ENCODE measurements at places on chromosomes 1 and 21. TPM values are rescaled to one million over a fixed set of nuclear protein-coding genes. Genes with fewer than 3 reads are reported as not detected.

The DPT gene
- 1.1 TPM for total RNA-seq

DNA sequence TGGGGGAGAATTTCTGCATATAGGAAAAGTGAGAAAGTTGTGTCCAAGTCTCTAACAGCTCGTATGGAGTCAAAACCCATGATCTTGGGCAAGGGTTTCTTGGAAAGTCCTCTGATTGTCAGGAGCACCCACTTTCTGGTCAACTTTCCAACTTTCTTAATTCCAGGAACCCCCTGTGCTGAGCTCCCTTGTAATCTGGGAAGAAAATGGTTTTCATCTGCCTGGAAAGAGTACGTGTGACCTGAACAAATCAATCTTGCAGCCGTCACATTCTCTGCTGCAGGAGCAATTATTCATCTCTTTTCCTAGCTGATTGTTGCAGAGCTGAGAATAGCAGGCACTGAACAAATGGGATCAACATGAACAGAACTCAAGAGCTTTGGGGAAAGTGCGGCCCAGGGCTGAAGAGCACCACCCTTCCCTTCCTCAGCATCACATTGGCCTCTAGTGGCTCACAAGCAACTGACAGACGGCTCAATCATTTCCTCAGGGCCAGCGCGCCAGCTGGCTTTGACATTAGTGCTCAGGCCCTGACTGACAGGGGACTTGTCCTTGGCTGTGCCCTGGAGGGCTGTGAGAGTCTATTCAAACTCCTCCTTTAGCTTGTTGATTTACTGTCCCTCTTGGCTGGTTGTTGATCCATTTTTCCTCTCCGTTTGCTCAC lies 295.2 kb downstream of the HLX start:
- peaks cover 26% of the 10 kb centered on the region for H3K27me3 ChIP-seq
- no peak overlapping the region for H3K4me3 ChIP-seq
- no peaks in the 10 kb centered on the region for H3K36me3 ChIP-seq
- H3K27ac ChIP-seq: no peak overlapping the region

DNA sequence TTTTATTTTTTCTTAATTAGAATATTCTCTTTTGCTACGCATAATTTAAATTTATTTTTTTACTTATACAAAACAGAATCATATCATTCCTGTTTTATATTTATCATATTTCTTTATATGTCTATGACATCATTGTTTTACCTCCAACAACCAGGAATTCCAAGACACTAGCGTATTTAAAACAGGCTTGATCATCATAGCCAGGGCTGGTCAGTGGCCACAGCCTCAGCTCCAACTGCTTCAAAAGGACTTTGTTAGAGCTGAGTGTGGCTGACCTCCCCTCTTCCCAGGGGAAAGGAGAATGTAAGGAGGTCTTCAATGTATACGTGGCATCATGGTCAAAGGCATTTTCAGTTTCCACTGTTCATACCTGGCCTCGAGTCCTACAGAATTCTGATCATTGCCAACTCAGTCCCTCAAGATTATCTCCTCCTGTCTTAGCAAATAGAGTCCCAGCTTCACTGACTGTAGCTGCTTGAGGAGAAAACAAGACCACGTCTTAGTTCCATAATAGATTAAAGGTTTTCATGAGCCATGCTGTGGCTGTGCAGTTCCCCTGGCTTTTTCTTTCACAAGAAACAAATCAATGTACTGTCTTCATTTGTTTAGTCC lies 444.0 kb downstream of the PTPRC start:
- H3K4me1 ChIP-seq: peaks cover 31% of the 10 kb centered on the region
- no peaks in the 10 kb centered on the region for H3K36me3 ChIP-seq
- no peaks in the 10 kb centered on the region for H3K27me3 ChIP-seq
- H3K27ac ChIP-seq: no peak overlapping the region
- H3K4me3 ChIP-seq: no peak overlapping the region

- H3K27ac ChIP-seq: peak overlapping the region; percentile 56
- H3K4me3 ChIP-seq: no peak overlapping the region
- no peak for DNase-seq
- H3K4me1 ChIP-seq: peaks cover 32% of the 10 kb centered on the region
- no peaks in the 10 kb centered on the region for H3K27me3 ChIP-seq
- H3K36me3 ChIP-seq: peaks cover 18% of the 10 kb centered on the region
Observed at GRCh38 chr1:201845331-201846083, 16.6 kb downstream of the IPO9 start.

- H3K27ac ChIP-seq: peak overlapping the region; percentile 74
- H3K36me3 ChIP-seq: no peaks in the 10 kb centered on the region
- H3K27me3 ChIP-seq: peaks cover 26% of the 10 kb centered on the region
- no peak overlapping the region for H3K4me3 ChIP-seq
Observed at GRCh38 chr1:84719543-84720217, 29.4 kb upstream of the SSX2IP start.

- no peak for DNase-seq
- no peak overlapping the region for H3K27ac ChIP-seq
- H3K27me3 ChIP-seq: no peaks in the 10 kb centered on the region
- no peak overlapping the region for H3K4me3 ChIP-seq
- peaks cover 29% of the 10 kb centered on the region for H3K36me3 ChIP-seq
- peaks cover 11% of the 10 kb centered on the region for H3K4me1 ChIP-seq
Observed at GRCh38 chr1:20893931-20894330, 106.8 kb upstream of the HP1BP3 start.

The WLS gene
- total RNA-seq: 334 TPM

GRCh38 chr1:219568733-219569132 lies 44.2 kb downstream of the ZC3H11B start:
- H3K27me3 ChIP-seq: peaks cover 7% of the 10 kb centered on the region
- H3K36me3 ChIP-seq: no peaks in the 10 kb centered on the region
- H3K27ac ChIP-seq: no peak overlapping the region

DNA sequence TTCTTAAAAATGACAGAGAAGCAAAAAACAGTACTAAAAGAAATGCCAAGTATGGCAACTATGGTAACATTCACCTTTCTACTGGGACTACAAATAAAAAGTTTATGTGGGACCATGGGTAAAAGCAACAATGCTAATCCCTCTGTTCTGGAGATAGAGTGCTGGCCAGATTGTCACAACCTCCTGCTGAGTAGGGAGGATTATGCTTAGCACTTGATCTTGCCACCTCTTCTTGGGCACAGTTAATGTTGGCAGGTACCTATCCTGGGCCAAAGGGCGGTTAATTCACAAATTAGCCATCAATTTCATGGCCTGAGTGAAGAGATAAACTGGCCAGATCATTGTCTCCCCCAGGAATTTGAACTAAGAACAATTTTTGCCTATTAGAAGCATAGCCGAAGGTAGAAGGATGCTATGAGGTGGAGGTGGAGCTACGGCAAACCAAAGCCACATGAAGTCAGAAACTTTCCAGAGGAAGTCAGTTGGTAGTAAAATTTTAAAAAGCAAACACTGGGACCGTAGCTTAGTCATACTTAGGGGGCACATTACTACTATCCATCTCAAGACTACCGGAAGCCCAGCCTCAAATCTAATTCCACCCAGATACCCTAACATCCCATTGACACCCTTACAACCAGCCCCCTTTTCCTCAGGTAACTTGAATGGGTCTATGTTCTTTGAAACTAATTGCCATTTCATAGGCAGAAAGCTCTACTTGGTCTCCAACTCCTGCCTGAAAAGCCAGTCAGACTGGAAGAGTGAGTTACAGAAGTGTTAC lies 2.7 kb downstream of the SCYL3 start:
- no peak for DNase-seq
- peaks cover 11% of the 10 kb centered on the region for H3K36me3 ChIP-seq
- H3K4me1 ChIP-seq: peaks cover 31% of the 10 kb centered on the region
- no peaks in the 10 kb centered on the region for H3K27me3 ChIP-seq

DNA sequence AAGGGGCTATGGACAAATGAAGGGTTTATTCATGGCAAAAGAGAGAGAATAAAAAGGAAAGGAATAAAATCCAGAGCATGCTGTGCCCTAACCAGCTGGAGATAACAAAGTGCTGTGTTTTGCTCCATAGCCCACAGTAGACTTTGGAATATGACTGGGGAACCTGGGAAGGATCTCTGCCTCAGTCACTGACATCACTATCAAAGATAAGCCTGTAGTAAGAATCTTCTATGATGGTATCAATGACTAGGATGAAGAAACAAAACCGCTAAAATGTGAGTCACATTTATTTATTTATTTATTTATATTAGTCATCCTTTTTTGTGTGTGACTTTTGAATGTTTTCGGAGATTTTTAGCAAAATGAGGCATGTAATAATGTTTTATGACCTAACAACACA lies 56.3 kb downstream of the NVL start:
- no peak for DNase-seq
- H3K27ac ChIP-seq: no peak overlapping the region
- no peak overlapping the region for H3K4me3 ChIP-seq

The LCE1C gene
- not detected for total RNA-seq

DNA sequence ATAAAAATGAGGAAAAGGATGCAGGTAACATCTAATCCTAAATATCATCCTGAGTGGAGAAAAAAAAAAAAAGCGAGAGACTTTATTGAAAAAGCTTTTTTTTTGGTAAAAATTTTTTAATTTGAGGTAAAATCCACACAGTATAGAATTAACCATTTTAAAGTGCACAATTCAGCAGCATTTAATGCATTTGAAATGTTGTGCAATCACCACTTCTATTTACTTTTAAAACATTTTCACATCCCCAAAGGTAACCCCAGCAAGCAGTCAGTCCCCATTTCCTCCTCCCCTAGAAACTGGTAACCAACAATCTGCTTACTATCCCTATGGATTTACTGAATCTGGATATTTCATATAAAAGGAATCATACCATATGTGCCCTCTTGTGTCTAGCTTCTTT lies 166.7 kb downstream of the TTLL7 start:
- H3K4me3 ChIP-seq: no peak overlapping the region
- no peak overlapping the region for H3K27ac ChIP-seq
- H3K4me1 ChIP-seq: peaks cover 5% of the 10 kb centered on the region
- H3K36me3 ChIP-seq: no peaks in the 10 kb centered on the region

DNA sequence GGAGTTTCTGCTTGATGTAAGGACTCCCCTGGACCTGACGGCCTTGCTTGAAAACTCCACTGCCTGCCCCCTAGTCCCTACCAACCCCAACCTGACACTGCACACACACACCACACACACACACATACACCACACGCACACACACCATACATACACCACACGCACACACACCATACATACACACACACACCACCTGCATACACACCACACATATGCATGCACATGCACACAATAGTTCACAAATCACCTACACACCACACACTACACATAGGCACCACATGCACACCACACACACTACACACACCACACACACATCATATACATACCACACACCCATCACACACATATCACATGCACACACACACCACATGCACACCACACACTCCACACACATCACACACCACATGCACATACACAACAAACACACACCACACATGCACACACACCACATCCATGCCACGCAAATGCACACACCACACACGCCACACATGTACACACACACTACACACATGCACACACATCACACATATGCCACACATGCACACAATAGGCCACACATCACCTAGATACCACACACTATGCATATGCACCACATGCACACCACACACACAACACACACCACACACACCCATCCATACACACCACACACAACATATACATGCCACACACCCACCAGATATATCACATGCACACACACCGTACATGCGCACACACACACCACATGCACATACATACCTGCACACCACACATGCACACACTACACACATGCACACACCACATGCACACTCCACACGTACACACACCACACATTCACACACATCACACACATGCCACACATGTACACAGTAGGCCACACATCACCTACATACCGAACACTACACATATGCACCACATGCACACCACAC lies 3.7 kb downstream of the CASQ1 start:
- H3K4me1 ChIP-seq: peaks cover 5% of the 10 kb centered on the region
- no peak overlapping the region for H3K27ac ChIP-seq
- DNase-seq: no peak
- peaks cover 3% of the 10 kb centered on the region for H3K27me3 ChIP-seq
- H3K36me3 ChIP-seq: no peaks in the 10 kb centered on the region
- H3K4me3 ChIP-seq: no peak overlapping the region

The PSMD4 gene
- total RNA-seq: 150 TPM

DNA sequence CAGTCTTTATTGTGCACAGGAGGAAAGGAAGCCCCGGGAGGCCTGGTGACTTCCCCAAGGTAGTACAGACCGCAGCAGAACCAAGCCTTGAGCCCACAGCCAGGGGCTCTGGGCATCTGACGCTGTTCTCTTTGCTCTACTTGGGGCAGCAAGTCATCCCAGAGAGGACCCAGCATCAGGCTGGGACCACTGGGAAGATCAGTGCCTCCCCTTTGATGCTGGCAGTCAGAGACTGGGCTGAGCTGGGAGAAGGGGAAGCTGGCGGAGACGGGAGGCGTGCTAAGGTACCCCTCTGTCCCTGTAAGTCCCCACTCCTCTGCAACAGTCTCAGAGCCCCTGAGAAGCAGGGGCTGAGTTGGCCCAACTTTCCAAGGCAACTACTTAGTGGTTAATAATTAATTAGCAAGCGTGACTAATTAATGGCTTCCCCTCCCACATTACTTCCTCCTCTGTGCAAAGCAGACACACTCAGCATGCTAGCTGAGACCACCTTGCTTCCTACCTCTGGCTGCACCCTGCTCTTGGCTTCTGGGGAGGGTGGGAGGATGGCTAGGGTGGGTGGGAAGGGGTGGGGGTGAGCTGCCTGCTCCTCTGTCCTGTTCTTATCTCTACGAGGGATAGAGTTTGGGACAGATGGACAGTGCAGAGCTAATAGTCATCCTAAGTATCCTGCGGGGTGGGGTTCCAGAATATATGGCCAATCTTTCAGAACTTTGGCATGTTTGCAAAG lies 1.3 kb downstream of the INAVA start:
- H3K27me3 ChIP-seq: no peaks in the 10 kb centered on the region
- H3K36me3 ChIP-seq: no peaks in the 10 kb centered on the region
- no peak for DNase-seq
- H3K4me1 ChIP-seq: peaks cover 38% of the 10 kb centered on the region

The SDF4 gene
- total RNA-seq: 196 TPM

The LINGO4 gene
- total RNA-seq: not detected

DNA sequence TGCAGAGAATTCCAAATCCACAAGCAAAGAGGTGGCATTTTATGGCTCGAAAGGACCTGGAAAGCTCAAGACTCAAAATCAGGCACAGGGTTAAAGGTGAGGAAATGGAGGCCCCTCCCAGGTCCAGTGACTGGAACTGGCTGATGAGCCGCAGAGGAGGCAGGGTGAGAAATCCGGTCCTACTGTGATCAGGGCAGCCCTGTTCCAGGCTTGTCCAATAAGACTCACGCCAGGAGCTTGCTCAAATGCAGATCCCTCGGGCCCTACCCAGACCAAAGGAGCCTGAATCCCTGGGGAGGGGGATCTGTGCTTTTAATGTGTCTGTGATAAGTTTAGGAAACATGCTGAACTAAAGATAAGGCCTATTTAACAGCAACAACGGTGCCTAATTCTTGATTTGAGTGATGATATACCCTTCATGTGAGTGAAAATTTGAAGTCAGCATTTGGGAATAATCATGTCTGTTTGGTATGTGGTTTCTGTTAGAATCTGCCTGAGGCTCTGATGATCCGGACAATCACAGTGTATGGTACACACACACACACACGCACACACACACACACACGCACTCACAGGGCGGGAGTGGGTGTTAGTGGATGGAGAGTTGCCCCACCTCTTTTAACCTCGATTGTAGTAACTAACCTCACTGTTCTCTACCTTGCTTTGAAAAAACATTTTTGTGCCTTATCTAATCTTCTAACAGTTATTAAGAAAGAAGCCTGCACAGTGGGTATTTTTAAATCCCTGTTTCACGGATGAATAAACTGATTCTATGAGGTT lies 54.1 kb upstream of the LYST start:
- no peak for DNase-seq
- H3K36me3 ChIP-seq: no peaks in the 10 kb centered on the region
- H3K27me3 ChIP-seq: no peaks in the 10 kb centered on the region
- H3K27ac ChIP-seq: peak overlapping the region; percentile 97

The GAS5 gene
- total RNA-seq: 549 TPM

Measured in osteocyte (in vitro differentiated cells).